ENCODE measurements at places on chromosomes 4 and X.

DNA sequence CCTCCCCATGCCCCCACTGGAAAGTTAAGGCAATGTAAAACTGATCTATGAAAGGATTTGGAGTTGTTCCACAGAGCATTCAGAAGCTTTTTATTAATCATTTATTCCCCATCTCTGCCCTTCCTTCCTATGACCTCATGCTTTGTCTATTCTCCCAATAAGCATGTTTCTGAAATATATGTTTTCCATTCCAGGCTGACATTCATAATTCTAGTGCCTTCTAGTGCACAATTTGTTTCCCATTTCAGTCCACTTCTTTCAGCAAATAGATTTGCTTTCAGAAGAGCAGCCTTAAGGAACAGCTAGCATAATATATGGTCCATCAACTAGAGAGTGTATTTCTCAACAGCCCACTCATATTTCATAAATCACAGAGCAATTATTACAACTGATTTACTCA lies 77.1 kb upstream of the ATXN3L start:
- no peak for DNase-seq

DNA sequence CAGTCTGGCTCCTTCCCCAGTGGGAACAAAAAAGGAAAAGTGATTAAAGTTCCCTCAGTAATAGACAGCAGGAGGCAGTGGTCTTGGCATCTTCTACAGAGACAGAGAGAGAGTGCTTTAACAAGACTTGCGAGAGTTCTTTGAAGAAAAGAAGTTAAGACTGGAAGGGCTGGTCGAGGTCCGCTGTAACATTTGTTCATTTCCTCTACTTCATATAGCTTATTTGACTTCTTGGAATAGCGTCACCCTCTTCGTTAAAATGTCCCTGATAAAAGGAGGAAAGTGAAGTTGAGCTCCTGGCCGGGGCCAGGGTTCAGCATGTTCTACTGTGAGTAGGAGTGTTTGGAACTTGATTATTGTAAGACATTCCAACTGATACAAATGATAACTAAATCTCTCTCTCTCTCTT lies 179.8 kb downstream of the SLIT2 start:
- no peak for DNase-seq

DNA sequence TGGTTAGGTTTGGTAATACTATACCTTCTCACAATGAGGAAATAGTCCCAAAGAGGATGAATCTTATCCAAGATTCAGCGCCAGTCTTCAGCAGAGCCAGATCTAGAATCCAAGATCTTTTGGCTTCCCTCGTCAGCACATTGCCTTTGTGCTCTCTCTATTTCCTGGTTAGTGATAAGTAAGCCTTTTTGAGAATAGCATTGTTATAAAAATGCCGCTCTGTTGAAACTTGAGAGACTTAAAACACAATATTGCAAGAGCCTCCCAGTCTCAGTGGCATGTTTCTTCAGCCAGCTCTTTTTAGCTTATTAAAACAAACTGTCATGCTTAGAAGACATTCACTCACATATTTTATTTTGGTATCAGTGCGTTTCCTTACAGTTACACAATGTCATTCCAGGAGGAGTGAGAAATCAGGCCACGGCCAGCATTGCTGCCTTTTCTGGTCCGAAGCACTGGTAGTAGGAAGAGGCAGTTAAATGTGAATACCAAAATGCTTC lies 141.4 kb downstream of the KLHL8 start:
- DNase-seq, result no peak

DNA sequence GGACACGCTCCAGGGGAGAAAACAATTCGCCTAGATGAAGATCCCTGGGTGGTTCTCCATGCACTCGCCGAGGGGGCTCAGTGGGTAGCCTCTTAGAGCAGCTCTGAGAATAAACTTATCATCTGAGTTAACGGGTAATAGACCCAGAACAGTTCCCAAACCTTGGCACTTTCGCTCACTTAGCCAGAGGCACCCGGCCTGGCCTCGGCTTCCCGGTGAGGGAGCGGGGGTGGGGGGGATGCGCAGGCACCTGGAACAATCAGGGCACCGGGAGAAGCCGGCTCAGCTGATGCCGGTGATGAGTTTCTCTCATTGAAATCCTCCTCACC lies 405 bp upstream of the ZAR1 start:
- DNase-seq, result no peak

DNA sequence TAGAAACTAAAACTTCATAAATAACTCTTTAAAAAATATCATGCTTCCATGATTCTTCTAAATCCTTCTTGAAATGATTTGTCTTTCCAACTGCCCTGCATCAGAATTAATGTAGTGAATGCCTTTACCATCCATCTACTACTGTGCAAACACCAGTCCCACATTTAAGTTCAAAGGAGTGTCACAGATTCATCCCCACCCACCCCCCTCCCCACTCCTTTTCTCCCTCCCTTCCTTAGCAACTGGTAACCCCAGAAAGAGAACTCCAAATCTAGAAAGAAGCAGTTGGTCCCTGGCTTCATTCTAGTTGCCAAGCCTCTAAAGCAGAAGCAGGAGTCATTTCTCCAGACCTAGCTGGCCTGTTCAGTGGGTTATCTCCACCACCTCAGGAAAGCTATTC lies at the start of gene PRR32:
Gene PRR32 (plus strand): TSS at position 301 of the 400 bp plus-strand sequence. CDS start 115 bp downstream, outside the sequence.
- DNase-seq, result no peak
